ENCODE measurements at places on chromosomes 6 and 20.

DNA sequence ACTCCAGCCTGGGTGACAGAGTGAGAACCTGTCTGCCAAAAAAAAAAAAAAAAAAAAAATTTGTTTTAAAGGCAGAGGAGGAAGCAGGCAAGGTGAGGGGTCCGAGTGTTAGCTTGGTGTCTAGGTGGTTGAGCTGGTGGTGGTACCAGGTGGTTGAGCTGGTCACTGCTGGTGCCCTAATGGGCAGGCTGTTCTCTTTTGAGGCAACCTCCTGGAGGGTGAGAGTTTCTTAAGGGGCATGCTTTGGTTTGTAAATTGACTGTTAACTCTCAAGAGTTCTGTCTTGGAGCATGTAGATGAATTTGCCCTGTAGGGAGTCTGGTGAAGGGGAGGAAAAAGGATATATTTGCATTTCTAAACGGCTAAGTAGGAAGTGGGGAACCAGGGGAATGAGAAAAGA lies 52.7 kb downstream of the BANF2 start:
- no peak for DNase-seq

GRCh38 chr20:11537032-11537431 lies 380.7 kb upstream of the BTBD3 start:
- no peak for DNase-seq

DNA sequence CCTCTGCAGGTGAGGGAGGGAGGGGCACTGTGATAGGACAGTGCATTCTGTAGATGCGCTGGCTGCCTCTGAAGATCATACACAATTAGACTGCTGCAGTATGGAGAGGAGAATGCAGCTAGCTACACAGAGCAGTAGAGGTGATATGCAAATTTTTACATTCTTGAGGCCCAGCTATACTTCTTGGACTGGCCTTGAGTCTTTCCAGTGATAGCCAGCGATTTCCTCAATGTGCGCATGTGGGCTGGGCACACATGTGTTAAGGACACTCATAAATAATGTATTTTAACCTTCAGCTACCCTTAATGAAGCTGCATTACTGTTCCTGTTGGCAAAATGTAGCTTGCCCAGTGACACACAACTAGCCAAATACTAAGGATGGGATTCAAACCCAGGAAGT lies 19.0 kb downstream of the TTPAL start:
- no peak for DNase-seq

GRCh38 chr6:89966913-89967312 lies 72.6 kb downstream of the GJA10 start:
- DNase-seq: no peak

DNA sequence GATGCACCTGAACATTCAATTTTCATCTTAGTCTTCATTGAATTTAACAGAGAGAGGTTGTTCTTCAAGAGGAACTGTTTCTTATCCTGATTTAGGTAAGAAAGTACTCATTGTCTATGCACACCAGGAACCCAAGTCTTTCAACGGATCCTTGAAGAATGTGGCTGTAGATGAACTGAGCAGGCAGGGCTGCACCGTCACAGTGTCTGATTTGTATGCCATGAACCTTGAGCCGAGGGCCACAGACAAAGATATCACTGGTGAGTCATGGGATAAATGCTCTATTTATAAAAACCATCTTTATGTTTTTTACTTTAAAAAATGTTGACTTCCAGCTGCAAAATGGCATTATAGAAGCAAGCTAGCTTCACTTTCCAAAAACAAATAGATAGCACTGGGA lies 10.2 kb downstream of the NQO2 start:
- DNase-seq: no peak

DNA sequence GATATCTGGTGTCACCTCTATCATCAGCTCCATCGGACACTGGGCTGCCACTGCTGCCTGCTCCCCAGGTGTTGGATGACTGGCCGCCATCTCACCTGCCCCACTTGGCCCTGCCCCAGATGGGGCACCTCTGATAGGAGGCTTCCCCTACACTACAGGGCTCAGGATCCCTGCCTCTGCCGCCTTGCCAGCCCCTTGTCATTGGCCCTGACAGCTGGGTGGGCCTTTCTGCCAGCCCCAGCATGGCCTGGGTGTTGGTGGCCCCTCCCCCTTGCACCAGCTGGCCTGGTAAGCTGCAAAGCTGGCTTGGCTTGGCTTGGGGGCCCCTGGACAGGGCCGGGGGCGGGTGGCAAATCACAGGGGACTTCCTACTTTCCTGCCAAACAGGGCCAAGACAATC lies 10.6 kb downstream of the PACSIN1 start:
- no peak for DNase-seq

GRCh38 chr6:55666606-55667225 lies 87.7 kb upstream of the HMGCLL1 start:
- DNase-seq: no peak

DNA sequence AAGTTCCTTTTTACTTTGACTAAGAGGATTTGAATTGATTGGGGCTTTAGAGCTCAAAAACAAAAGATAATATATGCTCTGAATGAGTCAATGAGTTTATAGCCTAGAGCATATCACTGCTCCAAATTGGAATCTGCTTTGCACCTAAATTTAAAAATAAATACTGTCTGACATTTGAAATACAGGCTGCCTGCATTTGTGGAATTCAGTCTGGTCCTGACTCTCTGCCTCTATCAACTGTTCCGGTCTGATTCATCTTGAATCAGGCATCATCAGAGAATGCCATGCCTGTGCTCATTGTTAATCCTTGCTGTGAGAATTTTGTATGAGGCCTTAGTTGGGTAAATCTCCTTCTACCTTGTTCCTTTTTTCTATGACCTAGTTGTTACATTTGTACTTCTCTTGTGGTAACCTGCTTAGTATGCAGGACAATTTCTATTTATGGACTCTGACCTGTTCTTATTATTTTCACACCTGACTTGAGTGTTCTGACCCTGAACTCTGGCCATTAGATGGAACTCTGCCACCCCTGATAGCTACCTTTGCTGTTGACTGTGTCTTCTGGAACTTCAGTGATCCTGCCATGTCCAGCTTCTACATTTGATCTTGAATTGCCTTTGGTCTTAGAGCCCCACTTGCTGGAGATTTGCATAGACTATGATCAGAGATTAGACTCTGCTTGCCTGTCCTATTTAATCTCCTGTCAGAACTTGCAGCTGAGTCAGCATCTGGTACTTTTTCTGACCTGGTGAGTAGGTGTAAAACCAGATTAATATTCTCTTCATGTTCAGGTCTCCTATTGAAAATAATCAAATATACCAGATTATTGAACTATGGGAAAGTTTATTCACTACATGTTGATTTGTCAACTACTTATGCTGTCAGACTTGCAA lies 442.7 kb upstream of the HS3ST5 start:
- no peak for DNase-seq

DNA sequence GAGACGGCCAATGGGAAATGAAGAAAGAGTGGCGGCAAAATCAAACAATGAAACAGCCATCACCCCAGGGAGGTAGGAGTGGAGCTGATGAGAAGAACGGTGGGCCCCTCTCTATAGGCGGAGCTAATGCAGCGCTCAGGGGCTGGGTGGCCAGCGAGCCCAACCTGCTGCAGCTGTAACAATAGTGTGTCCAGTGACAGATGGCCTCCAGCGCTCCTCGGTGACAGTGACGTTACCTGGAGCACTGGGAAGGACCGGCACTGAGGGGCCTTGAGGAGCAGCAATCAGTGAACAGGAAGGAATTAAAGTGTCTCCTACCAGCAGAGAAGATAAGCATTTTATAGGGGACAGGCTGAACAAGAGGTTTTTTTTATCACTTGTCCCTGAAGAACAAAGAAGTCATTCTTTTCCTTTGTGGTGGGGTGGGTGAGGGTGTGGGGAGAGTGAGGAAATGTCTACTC lies 81.6 kb downstream of the FOXA2 start:
- DNase-seq: no peak

- no peak for DNase-seq
Measured at GRCh38 chr6:108080010-108080780, 5.7 kb upstream of the OSTM1 start.

DNA sequence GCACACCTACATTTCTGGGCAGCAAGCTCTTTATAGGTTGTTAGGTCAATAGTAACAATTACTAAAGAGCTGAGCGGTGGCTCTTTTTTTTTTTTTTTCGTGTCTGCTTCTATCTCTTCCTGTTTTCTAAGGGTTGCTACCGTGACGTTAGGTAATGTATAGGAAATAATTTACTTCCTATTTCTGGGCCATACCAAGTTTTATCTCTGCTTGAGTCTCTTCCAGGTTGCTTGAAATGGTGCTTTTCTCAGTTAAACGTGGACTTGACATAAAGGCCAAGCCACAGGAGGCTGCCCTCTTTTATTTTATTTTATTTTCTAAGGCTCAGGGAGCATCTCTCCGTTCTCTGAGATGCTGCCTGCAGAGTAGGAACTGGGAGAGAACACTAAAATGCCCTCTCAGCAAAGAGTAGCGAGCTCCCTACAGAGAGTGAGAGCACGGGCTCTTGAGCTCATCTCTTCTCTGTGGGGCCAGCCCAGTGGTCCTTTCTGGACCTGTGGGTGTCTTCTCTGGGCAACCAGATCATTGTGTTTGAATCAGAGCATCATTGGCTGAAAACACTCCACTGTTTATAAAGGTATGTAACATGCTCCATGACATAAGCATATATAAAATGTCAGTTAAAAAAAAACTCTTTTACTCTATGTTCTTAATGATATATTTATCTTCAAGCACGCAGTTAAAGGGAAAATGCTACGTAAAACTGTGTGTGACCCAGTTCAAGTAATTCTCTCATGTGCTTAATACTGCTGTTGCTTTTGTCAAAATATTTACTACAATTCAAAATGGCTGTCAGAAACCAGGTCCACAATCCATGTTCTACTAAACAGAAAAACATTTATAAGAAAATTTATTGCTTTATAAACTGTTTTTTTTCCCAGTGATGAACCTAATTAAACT lies at the start of gene ZNF831:
TSS of gene ZNF831 (plus strand) at position 191 of the 900 bp plus-strand sequence. CDS start 27,199 bp downstream, outside the sequence.
- DNase-seq: no peak

DNA sequence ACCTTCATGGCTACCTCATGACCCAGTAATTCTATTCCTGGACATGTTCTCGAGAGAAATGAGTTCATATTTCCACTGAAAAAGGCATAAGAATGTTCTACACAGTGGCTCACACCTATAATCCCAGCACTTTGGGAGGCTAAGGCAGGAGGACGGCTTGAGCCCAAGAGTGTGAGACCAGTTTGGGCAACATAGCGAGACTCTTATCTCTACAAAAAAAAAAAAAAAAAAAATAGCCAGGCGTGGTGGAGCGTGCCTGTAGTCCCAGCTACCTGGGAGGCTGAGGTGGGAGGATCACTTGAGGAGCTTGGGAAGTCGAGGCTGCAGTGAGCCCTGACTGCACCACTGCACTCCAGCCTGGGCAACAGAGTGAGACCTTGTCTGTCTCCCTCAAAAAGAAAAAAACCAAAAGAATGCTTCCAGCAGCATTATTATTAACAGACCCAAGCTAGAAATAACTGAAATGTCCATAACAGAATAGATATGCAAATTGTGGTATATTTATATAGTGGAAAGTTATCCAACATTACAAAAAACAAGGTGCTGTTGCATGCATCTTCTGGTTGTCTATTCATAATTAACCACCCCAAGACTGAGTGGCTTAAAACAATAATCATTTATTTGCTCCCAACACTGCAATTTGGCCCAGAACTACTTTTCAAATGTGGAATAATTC lies 9.4 kb upstream of the RAB44 start:
- no peak for DNase-seq

DNA sequence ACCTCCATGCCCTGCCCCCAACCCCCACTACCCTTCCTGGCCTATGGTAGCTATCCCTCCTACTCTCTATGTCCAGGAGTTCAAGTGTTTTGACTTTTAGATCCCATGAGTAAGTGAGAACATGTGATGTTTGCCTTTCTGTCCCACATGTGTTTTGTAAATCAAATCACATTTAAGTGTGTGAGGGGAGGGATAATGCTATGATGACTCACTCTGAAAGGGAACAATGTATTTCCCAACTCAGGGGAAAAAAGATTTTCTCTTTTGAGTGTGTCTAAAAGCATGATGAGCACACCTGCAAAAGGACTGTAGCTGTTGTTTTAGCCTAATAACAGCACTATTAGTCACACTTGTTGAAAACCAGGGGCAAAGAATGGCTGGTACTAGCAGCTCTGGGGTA lies 193.7 kb downstream of the GJA10 start:
- no peak for DNase-seq

GRCh38 chr20:43721429-43722152 lies 5.2 kb downstream of the GTSF1L start:
- DNase-seq: no peak

DNA sequence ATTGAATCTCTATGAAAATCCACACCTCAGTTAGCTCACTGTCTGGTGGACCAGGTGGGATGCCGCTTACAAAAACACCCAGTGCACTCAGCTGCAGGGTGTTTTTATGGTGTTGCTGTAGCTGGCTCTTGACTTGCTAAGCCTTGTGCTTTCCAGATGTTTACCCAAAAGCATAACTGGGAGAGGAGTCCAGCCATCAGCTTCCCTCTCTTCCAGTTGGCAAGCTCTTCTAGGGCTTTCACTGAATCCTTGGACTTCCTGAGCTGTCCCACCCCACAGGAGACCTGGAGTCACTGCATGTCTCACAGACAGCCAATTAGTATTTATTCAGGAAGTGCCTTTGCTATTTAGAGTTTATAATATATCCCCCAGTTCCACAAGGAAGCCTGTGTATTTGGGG lies 210.9 kb downstream of the FNDC1 start:
- no peak for DNase-seq

DNA sequence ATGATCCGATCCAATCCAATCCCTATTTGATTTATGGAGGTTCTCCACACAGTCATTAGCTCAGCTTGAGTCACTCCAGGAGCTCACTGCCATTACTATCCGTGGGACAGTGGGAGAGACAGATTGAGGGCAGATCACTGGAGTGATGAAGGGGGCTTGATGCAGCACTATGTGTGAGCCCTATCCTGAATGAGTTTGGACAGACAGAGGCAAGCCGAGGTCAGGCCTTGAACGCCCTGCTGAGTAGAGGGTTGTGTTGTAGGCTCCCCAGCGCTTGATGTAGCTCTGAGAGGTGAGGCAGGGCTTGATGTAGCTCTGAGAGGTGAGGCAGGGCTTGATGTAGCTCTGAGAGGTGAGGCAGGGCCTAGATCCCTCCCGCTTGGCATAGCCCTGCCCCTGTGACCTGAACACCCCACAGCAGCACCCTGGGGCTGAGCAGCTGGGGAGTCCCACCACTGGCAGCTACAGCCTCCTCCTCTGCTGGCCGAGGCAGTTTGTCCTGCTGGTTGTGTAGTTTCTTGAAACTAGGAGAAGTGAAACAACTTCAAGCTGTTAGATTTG lies 58.7 kb downstream of the ZFAND3 start:
- DNase-seq: no peak

GRCh38 chr6:72420409-72420808 lies 201.5 kb upstream of the KCNQ5 start:
- no peak for DNase-seq

DNA sequence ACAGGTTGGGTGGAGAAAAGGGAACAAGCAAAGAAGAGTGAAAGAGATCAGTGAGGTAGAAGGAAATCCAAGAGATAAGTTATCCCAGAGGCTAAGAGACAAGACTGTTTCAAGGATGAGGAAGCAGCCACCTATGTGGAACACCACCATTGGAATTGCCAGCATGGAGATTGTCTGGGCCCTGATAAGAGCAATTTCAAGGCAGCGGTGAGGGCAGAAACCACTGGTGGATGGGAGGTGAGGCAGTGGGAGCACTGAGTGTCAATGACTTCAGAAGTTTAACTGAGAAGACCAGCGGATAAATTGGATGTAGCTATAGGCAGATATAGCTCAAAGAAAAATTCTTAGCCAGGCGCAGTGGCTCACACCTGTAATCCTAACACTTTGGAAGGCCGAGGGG lies 56.7 kb downstream of the SNX5 start:
- DNase-seq: no peak
